ENCODE measurements at places on chromosomes 16 and 17. TPM values are rescaled to one million over a fixed set of nuclear protein-coding genes. Genes with fewer than 3 reads are reported as not detected.

The RIPOR1 gene
- 32.0 TPM for total RNA-seq

The SNX11 gene
- total RNA-seq, result 14.2 TPM

The CTRL gene
- total RNA-seq, result 1.0 TPM

The SLC12A3 gene
- total RNA-seq, result not detected

The GPR179 gene
- under 0.01 TPM for total RNA-seq

The GINS3 gene
- total RNA-seq, result 2.9 TPM

The ACAP1 gene
- total RNA-seq, result 5.2 TPM

Data from breast epithelium (tissue), 4 donors.